ENCODE measurements at places on chromosomes 2 and 18.

DNA sequence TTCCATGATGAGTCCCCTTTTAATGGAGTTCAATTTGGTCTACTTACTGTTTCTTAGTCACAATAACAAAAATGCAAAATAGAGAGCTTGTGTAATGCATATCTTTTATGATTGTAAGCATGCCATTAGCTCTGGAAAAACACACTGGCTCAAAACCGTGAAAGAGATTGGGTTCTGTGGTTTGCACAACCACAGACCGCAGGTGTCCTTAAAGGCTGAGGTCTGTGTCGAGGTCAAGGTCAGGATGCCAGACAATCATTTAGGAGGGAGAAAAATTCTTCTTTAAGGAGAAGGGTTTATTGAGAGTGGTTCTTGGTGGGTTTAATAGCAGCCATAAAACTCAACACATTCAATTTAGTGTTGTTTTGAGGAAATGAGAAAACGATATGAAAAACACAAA, 487.2 kb downstream of the GALR1 start:
- no peak for DNase-seq

DNA sequence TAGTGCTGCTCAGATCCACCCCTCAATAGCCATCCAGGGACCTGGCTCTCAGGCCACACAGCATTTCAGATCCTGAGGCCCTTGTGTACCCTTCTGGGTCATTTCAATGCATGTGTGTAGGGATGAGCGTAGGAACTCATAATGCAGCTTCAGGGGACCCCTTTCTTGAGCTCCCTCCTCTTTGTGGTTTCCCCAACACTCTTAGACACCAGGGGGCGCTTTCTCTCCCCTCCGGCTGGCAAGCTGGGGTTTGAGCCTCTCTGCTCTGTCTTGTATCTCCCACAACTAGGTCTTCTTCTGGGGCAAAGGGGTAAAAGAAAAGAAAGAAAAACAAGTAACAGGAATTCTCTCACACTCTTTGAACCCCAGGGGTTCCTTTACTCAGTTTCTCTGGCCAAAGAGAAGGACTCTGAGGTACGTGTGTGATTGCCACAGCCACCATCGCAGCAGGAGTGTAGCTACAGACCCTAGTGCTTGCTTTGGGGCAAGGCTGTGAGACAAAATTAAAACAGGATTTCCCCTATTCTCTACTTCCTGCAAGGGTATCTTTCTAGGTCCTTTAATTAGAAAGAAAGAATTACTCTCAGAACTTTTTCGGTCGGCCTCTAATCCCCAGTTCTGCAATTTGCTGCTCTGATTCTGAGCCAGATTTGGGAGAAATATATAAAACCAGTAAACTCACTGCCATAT, 38.0 kb downstream of the CABYR start:
- peak; percentile 94 for DNase-seq

- no peak for DNase-seq
These were observed 18.1 kb downstream of the BCL2 start for GRCh38 chr18:63301434-63301833.

- DNase-seq: no peak
These were observed 6.4 kb downstream of the SERPINB4 start for GRCh38 chr18:63637703-63638102.

DNA sequence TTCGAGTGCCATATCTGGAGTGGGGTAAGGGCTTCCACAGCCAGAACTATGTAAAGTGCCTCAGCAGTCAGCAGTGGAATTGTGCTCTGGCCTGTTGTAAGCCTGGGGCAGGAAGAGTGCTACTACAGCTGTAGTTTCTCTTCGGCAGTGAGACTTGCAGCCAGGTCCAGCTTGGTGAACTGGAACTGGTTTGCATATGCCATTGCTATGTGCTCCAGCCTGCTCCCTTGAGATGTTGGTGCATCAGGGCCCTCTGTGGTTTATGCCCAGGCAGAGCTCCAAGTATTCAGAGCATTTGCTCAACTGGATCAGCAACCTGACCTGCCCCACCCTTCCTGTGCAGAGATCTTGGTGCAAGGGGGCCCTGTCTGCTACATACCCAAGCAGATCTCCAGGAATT, 47.8 kb downstream of the ZNF804A start:
- no peak for DNase-seq

DNA sequence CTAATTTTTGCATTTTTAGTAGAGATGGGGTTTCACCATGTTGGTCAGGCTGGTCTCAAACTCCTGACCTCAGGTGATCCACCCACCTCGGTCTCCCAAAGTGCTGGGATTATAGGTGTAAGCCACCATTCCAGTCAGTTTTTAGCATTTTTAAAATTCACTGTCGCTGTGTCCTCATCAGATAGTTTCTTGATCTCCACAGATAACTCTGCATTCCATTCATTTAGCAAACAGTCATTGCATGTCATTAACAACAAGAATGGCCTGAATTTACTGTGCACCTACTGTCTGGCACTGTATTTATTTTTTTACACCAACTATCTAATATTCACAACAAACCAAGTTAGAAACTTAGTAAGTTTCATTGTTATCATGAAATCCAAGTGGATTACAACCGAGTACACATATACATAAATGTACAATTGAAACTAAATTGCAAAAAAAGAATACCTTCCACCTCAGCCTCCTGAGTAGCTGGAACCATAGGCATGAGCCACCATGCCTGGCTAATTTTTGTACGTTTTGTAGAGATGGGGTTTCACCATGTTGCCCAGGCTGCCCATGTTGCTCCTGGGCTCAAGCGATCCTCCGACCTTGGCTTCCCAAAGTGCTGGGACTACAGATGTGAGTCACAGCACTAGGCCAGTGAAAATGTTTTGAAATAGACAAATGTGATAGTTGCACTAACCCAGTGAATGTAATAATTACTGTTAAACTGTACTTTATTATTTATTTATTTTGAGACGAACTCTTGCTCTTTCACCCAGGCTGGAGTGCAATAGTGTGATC, 4.3 kb downstream of the MCEE start:
- DNase-seq: no peak

- no peak for DNase-seq
These were observed 9.2 kb downstream of the UXS1 start for GRCh38 chr2:106184857-106185256.

- no peak for DNase-seq
These were observed 4.2 kb upstream of the SP140L start for GRCh38 chr2:230322561-230323384.

GRCh38 chr2:39838589-39838988, 59.5 kb upstream of the THUMPD2 start:
- DNase-seq: no peak

DNA sequence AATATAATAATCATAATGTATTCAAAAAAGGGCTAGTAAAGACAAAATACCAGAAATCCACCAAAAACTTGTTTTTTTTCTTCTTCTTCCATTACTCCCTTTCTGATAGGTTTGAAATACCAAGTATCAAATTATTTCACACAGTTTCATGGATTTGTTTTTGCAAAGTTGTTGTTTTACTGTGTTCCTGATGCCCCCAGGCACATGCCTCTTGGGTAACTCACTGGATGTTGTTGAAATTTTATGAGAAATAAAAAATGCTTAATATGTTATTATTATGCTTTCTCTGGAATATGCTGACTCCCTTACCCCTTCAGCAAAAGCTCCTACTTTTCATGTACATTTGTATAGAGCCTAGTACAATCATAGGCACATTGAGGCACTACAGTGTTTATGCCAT, 419.6 kb downstream of the NRXN1 start:
- DNase-seq: no peak

DNA sequence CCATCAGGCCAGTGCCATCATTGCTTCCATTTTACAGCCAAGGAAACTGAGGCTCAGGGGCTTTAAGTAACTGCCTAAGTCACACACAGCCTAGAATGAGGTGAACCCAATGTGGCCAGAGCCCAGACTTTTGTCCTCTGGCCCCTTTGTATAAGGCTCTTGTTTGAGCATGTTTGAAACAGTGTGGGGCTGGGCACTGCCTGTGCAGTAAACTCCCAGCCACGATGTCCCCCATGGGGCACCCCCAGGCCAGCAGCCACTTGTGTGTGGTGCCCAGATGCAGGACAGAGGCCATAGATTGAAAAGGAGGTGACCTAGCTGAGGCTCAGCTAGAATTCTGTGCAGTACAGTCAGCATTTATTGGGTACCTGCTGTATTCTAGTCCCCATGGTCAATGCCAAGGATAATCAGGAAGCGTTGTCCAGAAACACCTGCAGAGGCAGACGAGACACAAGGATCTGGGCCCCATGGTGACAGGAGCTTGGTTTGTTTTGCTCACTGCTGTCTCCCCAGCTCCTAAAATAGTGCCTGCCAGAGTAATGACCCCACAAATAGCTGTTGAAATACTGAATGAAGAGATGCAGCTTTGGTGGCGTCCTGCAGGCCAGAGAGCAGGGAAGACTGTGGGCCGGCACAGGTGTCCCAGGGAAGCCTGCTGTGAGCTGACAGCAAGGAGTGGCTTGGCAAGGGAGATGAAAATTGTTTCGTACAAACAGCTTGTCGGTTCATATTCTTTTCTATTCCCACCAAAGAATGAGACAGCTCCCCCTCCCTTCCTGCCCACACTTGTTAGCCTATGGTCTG, 160.7 kb downstream of the LDLRAD4 start:
- DNase-seq: no peak

- peak; percentile 80 for DNase-seq
These were observed 2.9 kb upstream of the EPB41L3 start for GRCh38 chr18:5546660-5547059.

GRCh38 chr2:23916727-23917405, 10.1 kb downstream of the ATAD2B start:
- DNase-seq: peak; percentile 46

- DNase-seq: no peak
These were observed 208.5 kb downstream of the CAMKMT start for GRCh38 chr2:44570271-44570670.

DNA sequence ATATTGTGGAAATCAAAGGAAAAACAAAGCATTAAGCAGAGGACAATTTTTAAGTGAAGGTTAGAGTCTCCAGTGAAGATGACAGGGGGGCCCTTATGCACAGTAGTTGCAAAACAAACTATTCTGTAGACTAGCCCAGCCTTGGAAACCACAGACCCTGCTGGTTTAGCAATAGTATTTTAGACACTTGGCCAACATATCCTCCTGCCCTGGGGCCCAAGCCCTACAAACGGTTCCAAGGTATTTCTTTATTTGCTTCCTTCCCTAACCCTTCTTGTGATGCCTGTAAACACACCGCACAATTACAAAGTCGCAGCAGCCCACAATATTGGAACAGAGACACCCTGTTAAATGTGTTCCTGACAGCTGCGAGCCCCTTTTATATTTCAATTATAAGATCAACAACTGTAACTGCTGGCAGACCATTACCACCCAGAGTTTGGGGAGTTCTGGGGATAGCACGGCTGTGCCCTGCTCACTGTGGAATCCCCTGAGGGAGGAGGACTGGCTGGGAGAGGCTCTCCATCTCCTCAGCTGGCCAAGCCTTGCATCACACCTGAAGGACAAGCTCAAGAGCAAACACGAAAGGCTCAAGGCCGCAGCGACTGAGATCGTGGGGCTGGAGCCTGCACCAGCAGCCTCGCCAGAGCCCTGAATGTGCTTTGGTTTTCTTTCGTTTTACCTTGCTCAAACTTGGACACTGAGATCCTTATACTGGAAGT, 282.2 kb upstream of the ATP5MC3 start:
- DNase-seq: peak; percentile 43

- no peak for DNase-seq
These were observed 316.2 kb downstream of the CDH2 start for GRCh38 chr18:27860701-27861107.

GRCh38 chr2:191018048-191018447, 4.1 kb upstream of the STAT1 start:
- DNase-seq: no peak

DNA sequence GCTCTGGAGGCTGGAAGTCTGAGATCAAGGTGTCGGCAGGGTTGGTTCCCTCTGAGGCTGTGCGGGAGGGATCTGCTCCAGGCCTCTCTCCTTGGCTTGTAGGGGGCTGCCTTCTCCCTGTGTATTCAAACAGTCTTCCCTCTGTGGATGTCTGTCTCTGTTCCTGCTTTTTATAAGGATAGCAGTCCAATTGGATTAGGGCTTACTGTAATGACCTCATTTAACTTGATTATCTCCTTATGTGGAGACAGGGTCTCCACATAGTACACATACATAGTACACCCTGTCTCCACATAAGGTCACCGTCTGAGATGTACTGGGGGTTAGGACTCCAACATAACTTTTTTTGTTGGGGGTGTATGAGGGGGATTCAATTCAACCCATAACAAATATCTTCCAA, 30.5 kb downstream of the TCF7L1 start:
- DNase-seq: no peak

Data from GM23338 (cell line).